ENCODE measurements at places on chromosomes 3 and 15.

- DNase-seq = peak; percentile 65
Measured at GRCh38 chr3:143366672-143367071, 247.1 kb downstream of the CHST2 start.

DNA sequence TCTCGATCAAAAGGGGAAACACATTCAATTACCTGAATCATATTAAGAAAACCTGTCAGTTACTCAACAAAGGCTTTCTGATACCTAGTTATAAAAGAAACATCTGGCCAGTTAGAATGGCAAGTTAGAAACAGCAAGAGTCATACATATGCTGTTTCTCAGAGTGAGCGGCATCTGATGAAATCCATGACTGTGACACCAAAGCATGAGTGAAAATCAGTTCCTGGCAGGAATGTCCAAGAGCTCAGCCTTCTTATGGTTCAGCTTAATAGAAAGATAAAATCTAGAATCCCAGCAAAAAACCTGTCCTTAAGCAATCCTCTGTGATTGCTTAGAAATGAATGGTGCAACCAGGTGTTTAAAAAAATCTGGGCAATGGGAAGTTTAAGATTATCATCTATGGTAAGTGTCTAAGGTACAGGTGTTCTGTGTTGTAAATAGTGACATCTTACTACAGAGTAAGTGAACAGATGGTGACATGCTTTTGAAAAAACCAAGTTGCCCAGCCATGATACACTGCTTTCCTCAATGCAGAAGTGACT, 18.8 kb downstream of the B4GALT4 start:
- no peak for DNase-seq

GRCh38 chr3:45060165-45060892, 34.2 kb downstream of the CLEC3B start:
- DNase-seq = no peak

DNA sequence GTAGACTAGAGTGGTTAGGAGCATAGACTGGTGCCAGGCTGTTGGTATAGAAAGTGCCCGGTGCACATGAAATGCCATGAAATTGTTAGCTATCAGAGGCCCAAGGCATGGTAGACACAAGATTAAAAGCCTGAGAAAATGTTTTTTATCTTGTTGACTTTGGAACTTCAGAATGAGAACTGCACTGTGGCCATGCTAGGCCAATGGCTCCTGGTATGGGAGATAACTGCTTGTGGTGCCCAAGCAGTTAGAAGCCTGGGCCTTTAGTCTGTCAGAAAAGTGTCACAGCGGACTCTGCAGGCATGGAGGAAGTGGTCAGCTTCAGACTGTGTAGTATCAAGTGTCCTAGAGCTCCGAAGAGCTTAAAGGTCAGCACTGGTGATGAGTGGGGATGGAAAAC, 11.9 kb downstream of the FYCO1 start:
- no peak for DNase-seq

DNA sequence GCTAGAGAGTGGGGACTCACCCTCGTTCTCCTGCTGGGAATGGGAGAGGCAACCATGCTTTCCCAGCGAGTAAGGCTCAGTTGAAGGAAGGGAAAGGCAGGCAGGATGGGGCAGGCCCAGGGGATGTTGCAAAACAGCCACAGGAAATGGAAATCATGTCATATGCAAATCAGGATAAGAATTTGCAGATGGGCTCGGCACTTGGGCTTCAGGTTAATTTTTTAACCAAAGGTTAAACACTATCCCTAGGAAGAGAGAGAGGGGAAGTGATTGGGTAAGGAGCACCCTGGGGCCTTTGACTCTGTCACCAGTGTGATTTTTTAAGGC, 14.6 kb upstream of the PLA2G4E start:
- peak; percentile 0 for DNase-seq

DNA sequence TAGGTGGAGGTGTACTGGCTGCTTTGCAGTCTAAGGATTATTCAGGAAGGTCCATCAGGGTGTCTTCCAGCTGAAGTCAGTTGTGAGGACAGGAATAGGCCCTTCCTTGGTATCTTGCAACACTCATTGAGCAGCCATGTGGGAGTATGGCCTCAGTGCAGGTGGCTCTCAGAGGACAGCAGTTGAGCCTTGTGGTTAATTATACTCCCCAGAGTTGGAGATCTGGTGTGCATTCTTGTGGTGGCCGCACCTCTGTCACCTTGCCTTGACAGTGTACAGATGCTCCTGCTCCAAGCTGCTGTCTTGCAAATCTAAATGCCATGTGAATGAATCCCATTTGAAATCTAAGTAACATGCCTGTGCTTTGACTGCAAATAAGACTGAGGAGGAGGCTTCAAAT, 339.9 kb upstream of the BCHE start:
- no peak for DNase-seq

DNA sequence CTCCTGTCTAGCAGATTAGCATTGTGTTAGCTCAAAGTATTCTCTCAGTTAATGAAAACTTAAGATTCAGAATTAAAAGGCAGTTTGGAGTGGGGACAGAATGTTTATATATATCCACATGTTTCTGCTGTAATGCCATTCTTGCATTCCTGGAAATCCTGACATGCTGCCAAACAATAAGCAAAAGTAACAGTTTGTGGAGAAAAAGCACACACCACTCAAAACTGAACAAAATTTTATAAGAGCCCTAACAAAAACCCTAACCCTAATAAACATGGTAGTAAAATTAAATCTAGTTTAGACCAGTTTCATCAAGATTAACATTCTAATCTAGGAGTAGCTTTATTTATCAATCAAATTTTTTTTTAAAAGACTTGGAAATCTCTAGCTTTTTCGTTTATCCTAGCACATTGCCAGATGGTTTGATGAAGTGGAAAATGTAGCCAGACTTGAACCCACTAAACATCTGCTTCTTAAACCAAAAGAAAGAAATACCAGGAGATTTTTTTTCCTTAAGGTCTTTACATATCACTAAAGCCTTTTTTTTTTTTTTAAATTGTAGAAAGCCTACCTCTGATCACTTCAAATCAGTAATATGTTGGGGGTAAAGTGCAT, 3.7 kb downstream of the TCAIM start:
- DNase-seq = no peak

- no peak for DNase-seq
Measured at GRCh38 chr3:153055779-153056178, 106.2 kb upstream of the RAP2B start.
